ENCODE measurements at places on chromosomes 2 and 18.

GRCh38 chr18:52391810-52392559, 52.0 kb downstream of the DCC start:
- DNase-seq: no peak

- no peak for DNase-seq
These were observed 311.8 kb upstream of the STON1 start for GRCh38 chr2:48218169-48218568.

DNA sequence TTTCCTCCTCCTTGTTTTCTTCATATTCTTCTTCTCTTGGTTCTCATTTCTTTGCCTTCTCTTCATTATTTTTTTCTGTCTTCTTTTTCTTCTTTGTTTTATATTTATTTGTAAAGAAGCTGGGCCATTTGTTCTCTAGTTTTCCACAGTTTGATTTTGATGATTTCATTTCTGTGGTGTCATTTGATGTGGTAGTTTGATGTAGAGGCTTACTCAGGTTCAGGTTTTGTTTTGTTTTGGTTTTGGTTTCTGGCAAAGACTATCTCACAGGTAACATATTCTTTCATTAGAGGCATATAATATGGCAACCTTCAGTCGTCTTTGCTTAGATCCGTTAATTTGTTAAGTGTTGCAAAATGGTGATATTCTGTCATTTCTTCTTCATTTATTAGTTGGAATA, 75.3 kb downstream of the BABAM2 start:
- DNase-seq: no peak

- DNase-seq: no peak
These were observed 108.0 kb downstream of the PLB1 start for GRCh38 chr2:28603821-28604220.

DNA sequence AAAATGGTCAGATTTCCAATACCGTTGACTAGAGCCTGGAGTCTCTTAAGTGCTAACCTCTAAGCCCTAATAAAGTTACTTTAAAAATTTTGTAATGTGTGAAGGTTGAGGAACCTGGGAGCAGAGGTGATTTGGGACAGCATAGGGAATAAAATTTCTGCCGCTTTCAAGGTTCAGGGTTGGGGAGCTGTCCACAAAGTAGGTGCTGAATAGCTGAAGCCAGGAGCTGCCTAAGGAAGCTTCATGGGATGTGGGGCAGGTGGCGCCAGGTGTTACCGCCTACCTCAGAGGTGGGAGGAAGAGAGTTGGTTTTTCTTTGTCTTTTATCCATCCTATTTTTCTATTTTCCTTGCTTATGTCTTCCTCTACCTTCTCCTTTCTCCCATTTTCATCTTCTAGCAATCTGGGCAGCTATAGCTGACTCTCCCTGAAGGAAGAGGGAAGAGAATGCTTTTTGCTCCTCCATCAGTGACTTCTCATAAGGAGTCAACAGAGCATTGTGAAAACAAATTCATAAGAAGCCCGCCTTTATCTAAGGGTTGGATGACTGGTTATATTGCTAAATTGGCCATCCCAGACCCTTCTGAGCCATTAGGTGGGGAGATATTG, 178.7 kb downstream of the CLIP4 start:
- no peak for DNase-seq
